Stimulated activated CD4-positive, alpha-beta T cell treated with anti-CD3 and anti-CD28 coated beads, Interleukin-4, amount 100 ng/mL, for 48 hours (primary cell): ENCODE measurements at places on chromosomes 5 and 9.

DNA sequence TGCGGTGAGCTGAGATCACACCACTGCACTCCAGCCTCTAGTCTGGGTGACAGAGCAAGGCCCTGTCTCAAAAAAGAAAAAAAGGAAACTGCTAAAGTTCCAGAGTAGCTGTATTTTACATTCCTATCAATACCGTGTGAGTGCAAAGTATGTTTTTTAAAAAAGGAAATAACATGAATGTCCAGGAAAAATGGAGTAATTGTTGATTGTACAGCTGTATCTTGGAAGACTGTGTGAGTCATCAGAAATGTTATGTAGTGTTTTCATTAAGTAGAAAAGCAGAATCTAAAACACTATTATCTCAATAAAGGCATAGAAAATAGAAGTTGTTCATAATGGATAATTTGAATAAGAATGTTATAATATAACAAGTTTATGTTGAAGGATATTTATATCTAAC lies 53.9 kb downstream of the ZCCHC7 start:
- DNase-seq = no peak

GRCh38 chr9:131012396-131012917 lies 3.5 kb downstream of the LAMC3 start:
- no peak for DNase-seq

DNA sequence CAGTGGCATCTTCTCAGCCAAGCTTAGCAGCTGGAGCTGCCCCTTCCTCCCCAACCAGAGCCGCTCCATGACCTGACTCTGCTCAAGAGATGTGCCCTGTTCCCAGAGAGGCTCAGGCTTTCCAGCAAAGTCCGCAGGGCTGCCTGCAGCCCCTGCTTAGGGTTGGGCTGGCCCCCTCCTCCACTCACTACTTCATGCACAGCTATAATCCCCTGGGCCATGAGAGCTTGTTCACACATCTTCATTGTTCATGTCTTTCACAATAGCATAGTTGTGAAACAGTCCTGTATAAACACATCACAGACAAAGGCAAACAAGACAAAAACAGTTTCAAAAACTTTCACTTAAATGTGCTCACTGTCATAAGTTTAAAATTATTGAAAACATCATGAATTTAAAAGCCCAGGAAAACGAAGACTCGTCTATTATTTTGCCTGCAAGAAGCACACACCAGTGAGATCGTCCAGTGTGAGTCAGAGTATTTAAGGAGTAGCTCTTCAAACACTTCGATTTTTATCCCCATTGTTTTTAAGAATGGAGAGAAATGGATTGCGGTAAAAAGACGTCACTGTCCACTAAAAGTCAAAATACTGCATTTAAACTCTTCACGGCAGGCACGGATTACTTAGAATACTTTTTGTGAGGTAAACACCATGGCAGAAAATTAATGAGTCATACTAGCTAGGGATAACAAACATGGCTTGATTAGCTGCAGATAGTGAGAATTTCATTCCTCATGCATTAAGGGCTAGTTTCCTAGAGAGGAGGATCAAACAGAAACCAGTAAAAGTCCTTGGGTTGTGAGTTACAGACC lies 40.7 kb upstream of the S1PR3 start:
- DNase-seq = no peak

DNA sequence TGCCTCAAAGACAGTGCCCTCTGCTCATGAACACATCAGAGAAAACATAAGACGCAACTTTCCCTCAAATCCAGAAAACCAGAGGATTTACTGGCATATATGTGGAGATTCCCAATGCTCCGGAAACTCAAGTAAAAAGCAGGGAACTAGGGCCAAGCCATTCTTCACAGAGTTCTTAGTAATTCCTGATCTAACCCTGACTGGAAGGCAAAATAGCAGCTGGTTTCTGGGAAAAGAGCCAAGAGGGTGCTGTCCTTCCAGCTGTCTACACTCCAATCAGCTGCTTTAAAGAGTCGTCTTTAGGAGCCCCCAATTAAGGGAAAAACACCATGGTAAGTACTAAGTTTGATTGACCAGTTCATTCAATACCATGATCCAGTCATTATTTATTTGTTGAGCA lies 49.6 kb downstream of the GNA14 start:
- no peak for DNase-seq

- no peak for DNase-seq
Measured at GRCh38 chr5:15564523-15564922, 64.5 kb downstream of the FBXL7 start.

- no peak for DNase-seq
Measured at GRCh38 chr9:89884356-89885083, 279.7 kb downstream of the GADD45G start.

DNA sequence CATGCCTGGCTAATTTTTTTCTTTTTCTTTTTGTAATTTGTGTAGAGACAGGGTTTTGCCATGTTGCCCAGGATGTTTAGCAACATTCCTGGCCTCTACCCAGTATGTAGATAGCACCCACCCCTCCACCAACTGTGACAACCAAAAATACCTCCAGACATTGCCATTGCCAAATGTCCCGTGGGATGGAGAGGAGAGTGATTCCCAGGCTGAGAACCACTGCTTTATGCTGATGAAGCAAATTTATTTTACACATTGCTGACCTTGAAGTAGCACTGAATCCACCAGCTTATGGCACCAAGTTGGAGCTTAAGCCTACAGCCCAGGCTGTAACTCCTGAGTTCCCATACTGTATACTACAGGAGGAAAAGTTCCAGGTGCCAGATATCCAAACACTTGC lies 58.5 kb downstream of the GGTA1 start:
- DNase-seq = no peak

DNA sequence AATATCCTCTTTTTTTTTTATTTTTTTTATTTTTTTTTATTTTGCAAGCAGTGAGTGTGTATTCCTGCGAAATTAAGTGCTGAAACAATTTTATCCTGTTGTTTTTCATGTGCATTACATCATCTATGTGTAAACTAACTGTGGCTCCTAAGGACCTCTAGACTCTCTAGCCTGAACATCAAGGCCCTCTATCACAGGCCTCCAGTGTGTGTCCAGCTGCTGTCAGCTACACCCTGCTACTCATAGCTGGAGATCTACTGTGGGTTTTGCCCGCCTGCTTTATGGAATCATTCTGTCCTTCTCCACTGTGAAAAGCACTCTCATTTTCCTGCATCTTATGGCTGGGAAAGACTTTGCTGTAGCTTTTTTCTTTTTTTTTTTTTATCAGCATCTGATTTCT lies 157.8 kb downstream of the KCTD16 start:
- DNase-seq = no peak

- no peak for DNase-seq
Measured at GRCh38 chr5:320524-321229, 837 bp upstream of the AHRR start.
